ENCODE measurements at places on chromosomes 5 and 9. TPM values are rescaled to one million over a fixed set of nuclear protein-coding genes. Genes with fewer than 3 reads are reported as not detected.

DNA sequence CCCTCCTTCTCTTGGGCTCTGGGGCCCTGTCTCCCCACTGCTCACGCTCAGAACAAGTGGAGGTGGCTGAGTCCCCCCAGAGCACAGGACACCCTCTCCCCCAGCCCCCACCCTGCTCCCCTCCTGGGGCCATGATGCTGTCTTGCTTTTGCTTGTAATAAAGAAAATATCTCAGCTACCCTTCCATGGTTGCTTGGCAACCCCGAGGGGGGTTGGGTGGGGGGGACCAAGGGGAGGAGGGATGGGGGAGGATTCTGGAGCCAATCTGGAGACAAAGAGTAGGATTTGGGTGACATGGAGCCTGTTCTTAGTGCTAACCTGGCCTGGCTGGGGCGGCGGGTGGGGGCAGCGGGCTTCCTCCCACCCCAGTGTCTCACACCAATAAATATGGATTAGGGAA is 16.1 kb upstream of the CERCAM start:
- DNase-seq = no peak

DNA sequence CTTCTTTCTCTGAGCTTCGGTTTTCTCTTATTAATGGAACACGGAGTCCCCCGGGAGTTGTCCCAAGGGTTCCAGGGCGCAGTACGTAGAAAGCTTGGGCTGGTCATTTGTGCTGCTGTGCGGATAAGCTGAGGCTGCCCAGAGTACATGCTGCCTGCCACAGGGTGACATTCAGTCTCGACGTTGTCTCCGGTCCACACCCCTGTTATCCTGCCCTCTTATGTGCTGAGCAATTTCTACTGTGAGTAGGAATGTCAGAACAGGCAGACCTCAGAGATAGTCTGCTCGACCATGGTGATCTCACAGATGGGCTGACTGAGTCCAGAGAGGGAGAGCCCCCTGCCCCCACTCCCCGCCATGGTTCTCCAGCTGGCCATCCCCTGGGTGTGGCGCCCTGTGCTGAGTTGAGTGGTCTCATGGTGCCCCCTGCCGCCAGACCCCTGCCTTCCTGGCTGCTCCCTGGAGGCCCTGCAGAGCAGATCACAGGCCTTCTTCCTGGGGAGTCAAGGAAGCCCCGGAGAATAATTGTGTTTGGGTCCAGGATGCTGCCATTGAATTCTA is 124.0 kb downstream of the RGS3 start:
- no peak for DNase-seq

GRCh38 chr9:38048316-38048969 is 20.6 kb downstream of the SHB start:
- DNase-seq = no peak

DNA sequence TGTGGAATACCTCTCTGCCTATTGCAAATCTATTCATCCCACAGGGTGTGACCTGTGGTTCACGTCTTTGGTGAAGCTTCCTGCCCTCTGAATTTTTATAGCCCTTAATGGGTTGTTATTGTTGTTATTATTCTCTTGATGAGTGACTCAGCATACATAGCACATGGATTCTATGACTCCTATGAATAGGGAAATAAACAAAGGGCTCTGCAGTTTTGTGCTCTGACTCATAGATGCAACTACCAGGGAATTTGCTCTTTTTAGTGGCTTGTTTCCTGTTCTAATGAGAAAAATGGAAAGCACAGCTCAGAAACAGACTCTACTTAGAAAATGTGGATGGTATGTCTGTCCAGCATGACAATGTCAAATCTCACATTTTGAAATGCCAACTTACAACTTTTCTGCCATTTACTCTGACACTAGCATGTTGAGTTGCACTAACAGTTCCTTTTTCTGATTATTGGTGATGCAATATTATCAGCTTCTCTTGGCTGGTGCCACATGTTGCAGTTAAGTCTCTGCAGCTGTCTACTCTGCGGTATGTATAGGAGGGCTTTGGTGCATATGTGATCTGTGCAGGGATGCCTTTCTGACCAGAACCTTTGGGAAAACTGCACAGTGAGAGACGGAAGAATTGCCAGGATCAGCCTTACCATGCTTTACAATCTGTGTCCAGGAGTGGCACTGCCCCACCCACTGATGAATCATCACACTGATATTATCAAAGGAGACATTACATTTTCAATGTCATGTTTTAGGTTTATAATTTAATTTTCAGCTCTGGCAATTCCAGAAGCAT is 996.4 kb upstream of the WWC1 start:
- DNase-seq = peak; percentile 95

GRCh38 chr5:15682566-15682965 is 182.6 kb downstream of the FBXL7 start:
- no peak for DNase-seq

- DNase-seq = no peak
Measured at GRCh38 chr5:440401-441201, 2.4 kb upstream of the EXOC3 start.

DNA sequence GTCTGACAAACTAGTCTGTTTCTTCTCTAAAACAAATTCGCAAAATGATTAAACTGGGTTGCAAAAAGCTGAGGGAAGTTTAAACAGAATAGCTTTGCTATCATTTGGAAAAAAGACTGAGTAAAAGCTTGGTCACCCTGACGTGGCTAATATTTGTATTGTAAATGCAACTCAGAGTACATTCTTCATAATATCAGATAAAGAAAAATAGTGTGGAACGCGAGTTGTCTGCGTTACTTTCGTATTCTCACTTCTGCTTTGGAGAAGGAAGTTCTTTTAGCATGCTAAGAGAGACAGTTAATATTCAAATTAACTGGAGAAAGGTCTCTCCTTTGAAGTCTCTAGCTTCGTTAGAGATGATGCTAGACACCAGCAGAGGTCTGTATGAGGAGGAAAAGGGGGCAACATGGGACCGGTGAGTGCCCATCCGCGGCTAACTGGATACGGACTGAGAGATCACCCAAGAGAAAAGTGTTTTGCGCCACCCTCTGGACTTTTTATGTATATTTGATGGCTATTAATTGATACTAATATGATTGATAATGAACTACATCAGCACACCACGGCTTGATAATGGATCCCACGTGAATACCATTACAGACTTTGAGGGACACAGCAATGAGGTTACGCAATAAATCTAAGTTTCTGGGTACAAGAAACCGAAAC is 2.9 kb upstream of the CNTRL start:
- DNase-seq = no peak

GRCh38 chr5:65483546-65484346 is 2.0 kb upstream of the ADAMTS6 start:
- DNase-seq = peak; percentile 63

DNA sequence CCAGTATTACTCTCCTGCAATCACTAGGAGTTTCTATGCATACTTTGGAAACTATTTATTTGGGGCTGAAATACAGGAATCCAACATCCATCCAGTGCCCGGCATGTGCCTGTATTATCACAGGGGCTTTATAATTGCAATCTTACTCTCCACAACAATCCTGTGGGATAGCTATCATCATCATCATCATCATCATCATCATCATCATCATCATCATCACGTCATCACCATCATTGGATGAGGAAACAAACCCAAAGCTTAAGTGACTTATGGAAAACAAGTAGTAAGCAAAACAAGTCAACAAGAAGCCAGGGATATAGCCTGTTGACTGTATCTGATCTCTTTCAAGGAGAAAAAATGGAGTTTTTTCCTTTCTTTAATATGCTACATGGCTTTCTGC is 47.8 kb upstream of the FYB1 start:
- no peak for DNase-seq

GRCh38 chr9:28699632-28700031 is 1126.4 kb upstream of the C9orf72 start:
- no peak for DNase-seq

- DNase-seq = no peak
Measured at GRCh38 chr5:145739843-145740242, 95.3 kb downstream of the PRELID2 start.

- DNase-seq = no peak
Measured at GRCh38 chr5:55191165-55191564, 18.2 kb upstream of the CDC20B start.

GRCh38 chr9:132461281-132461896 is 51.4 kb downstream of the CFAP77 start:
- no peak for DNase-seq

NXNL2 gene
- not detected for total RNA-seq

PCDHB7 gene
- total RNA-seq = not detected

APBA1 gene
- 3.2 TPM for total RNA-seq

SQSTM1 gene
- 95.8 TPM for total RNA-seq

PRRX2 gene
- not detected for total RNA-seq

WWC1 gene
- total RNA-seq = 37.9 TPM

RGS7BP gene
- not detected for total RNA-seq
